ENCODE measurements at places on chromosomes 5 and 9.

- no peak for DNase-seq
These were observed 5.1 kb downstream of the FXN start for GRCh38 chr9:69040646-69041045.

GRCh38 chr9:121399883-121400607, 30.0 kb upstream of the STOM start:
- DNase-seq = no peak

- no peak for DNase-seq
These were observed 34.7 kb upstream of the ADRB2 start for GRCh38 chr5:148791696-148792095.

GRCh38 chr5:15899481-15899880, 280.1 kb downstream of the MARCHF11 start:
- no peak for DNase-seq

DNA sequence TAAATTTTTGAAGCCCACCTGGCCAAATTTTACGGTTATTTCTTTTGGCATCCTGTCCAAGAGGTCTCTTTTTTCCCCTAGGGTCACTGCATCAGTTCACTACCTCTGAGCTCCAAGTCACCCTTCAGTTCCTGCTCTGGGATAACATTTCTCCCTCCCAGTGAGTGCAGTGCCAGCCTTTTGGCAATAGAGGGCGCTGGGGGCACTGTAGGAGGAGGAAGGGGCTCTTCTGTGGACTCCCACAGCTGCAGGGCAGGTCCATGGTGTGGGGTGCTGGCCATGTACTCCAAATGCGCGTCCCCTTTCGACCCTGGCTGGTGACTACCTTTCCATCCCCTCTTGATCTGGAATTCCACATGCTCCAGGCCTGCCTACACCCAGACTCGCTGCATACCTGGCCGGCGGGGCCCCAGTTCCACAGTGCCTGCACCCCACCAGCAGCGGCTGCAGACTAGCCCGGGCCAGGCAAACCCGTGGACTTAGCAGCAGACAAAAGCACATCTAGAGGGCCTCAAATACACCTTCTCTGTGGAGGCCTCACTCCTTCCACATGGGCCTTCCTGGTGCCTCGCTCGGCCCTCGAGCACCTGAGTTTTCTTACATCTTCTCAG, 20.3 kb upstream of the NINJ1 start:
- DNase-seq = no peak

DNA sequence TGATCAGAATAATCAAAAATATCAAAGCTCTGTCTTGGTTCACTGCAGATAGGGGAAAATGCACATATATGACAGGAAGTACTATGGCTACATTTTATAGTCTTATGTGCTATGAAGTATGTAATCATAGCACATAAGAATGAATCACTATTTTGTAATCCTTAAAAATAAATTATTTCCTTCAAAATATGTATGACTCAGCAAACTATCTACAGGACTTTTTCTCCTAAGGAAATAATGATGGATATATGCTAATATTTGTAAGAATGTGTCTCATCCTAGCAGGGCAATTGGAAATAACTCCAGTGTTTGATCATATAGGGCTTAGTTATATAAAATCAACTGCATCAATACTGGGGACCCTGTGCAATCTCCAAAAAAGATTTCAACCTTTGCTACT, 85.1 kb downstream of the SLC24A2 start:
- no peak for DNase-seq

DNA sequence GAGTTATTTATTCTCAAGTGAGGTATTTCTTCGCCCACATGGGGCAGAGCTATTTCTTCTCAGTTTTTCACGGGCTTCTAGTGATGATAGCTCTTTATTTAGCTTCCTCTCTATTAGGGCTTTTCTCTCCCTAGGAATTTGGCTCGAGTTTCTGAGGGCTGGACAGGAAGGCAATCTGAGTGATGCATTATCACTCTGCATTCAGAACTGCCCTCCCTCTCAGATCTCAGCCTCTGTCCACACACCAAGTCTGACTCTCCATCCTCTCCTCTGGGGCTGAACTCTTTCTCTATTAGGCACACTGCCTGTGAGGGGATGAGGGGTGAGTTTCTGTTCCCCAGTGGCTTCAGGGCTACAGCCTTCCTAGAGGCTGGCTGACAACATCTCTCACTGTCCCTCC, 14.9 kb upstream of the SCAMP1 start:
- DNase-seq = no peak

- no peak for DNase-seq
These were observed 121.5 kb downstream of the HMHB1 start for GRCh38 chr5:143933451-143933850.

GRCh38 chr5:37005946-37006540, 129.5 kb downstream of the NIPBL start:
- no peak for DNase-seq

DNA sequence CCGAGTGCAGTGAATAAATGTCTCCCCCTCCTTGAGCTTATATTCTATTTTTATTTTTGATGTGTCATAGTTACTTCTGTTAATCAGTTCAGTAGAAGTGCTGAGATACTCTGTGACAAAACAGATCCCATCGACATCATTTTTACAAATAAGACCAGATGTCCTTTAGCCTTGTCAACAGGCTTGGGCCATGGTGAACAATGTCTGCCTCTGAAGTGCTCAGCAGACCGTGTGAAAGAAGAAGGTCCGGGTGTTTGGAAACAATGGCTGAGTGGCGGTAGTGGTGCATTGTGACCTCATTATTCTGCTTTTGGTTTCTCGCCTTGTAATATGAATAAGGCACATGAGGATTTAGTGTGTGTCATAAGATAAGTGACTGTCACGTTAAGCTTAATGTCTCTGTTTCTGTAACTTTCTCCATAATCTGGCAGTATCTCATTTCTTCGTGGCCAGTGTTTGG, 71.2 kb downstream of the SYK start:
- no peak for DNase-seq

- no peak for DNase-seq
These were observed 165.0 kb upstream of the FBXL17 start for GRCh38 chr5:108546939-108547338.

DNA sequence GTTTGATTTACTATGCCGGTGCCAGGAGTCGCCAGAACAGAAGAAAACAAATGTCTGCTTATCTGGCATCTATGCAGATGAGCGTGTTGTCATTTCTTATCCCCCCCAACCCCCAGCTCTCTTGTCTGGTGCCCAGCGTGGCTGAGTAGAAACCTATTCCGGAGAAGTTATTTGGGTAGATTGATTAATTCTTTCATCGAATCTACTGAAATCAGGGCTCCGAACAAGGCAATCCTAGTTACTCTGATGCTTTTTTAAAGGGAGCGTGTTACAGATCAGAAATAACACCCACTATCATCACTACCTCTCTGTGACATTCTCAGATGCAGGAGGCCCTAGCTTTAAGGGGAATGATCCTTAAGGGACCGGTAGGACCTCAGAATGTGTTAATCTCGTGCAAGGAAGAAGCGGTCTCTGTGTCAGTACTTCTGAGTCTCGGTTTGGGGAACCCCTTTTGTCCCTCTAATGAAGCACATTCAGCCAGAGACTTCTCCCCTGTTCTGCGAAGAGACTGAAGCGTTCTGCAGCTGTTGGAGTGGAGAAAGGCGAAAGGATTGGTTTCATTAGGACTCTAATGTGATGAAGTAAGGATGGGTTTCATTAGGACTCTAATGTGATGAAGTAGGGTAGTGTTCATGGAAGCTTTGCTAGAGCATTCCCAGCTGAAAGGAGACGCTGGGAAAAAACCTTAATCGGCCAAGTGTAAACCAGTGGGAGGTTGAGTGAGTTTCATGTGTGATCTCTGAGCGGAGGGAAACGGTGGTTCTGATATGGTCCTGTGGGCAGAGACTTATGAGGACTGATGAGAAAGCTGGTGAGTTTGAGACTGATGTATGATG, 1.5 kb downstream of the PIP5K1B start:
- no peak for DNase-seq

DNA sequence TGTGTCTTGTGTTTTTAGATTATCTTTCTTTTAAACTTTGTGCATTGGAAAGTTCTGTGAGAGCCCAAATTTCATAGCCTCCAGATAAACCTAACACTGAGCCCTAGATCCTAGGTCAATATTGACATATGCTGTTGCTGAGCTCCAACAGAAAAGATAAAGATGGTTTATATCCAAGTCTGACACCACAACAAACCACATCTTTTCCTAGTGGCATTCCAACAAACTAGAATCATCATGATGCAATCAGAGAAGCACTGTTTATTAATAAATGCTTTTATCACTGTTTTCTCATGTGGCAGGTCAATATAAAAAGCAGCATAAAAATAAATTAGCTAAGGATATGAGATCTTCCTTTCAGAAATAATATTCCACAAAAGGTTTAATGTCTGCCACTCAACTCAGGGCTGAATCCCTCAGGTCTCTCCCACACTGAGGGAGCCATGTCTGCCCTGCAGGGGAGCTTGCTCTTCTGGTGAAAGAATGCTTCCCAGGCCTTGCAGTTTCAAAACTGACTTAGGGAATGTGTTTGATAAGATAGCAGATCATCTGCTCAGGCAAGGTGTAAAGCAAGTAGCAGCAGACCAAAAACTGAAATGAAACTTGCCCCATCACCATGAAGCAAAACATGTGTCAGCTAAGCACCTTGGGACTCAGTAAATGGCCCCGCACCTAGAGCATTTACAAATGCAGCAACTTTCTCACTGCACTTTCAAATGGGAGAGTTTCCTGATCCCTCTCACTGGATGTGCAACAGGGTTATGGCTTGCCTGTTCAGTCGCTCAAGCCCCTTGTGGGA, 493.0 kb downstream of the AGTPBP1 start:
- no peak for DNase-seq

DNA sequence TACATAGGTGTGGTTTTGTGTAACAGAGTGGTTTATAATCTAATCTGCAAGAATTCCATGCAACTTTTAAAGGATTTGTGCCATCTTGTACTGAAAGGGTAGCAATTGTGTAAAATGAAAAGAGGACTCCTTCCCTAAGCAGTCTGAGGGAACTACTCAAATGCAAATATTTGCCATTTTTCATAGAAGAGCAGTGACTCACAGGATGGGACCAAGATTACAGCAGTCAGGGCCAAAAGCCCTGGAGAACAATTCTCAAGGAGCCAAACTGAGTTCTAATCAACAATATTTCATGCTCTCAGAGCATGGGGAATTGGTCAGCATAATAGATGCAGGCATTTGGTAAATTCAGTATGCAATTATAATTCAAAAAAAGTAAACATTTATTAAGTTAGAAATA, 495.8 kb downstream of the CHSY3 start:
- DNase-seq = no peak

GRCh38 chr9:120643061-120643460, 63.1 kb upstream of the CDK5RAP2 start:
- DNase-seq = no peak

GRCh38 chr9:35797311-35798109, 6.1 kb downstream of the NPR2 start:
- no peak for DNase-seq

- no peak for DNase-seq
These were observed 54.9 kb downstream of the RAD23B start for GRCh38 chr9:107337676-107338590.

DNA sequence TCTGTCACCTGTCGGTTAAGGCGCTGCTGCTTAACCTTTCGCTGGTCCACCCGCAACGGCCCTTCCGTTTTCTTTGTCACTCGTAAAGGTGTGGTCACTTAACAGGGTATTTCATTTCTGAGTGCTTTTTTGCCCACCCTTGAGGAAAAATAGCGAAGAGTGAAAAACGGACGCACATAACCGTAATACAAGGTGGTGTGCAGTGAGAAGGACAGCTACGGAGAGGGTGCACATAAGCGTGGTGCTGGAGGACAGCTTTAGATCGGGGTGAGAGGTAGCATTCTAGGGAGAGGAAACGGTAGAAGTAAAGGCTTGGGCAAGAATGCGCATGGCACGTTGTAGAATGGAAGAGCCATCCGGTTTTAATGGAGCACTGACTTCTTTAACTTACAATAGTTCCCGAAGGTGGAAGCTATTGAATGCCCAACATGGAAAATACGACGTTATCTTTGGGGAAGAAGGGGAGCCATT, 761 bp downstream of the CCT5 start:
- DNase-seq = no peak

DNA sequence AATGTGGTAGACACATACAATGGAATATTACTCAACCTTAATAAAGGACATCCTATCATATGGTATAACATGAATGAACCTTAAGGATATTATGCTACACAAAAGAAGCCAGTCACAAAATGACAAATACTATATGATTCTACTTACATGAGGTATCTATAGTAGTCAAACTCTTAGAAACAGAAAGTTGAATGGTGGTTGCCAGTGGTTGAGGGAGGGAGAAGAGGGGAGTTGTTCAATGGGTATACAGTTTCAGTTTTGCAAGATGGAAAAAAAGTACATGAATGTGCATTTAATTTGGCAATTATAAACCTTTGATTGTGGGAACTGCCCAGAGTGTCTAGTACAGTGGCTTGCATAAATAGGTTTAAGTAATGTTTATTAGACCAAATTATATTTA, 473.3 kb upstream of the ZNF608 start:
- no peak for DNase-seq

GRCh38 chr9:129001504-129002325, 26.4 kb downstream of the SH3GLB2 start:
- DNase-seq = no peak

- no peak for DNase-seq
These were observed 34.4 kb upstream of the RANBP6 start for GRCh38 chr9:6049798-6050197.

DNA sequence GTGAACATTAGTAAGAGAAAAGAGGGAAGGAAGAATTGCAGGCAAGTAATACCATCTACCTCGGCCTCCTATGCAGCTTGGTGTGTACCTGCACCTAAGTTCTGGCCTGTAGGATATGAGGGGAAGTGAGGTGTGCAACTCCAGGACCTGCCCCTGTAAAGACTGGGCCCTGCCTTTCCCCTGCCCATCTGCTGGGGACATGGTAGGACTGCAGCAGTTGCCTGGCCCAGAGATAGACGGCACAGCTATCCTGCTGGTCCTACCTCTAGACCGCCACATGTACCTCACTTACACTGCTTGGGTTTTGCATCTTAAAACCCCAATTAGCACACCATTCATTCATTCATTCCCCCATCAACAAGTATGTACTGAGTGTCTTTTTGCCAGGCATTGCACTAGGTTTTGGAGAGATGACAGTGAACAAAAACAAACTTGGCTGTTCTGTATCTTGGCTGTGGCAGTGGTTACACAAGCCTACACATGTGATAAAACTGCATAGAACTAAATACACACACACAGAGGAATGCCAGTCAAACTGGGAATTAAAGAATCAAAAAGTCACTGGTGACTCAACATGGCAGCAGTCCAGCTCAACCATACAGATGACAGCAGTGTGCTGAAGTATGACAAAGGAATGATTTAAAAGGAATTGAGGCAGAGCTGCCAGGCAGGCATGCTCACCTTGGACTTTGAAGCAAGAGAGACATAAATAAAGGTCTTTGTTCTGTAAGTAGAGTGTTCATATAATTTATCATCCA, 23.3 kb upstream of the MGAT1 start:
- DNase-seq = no peak

DNA sequence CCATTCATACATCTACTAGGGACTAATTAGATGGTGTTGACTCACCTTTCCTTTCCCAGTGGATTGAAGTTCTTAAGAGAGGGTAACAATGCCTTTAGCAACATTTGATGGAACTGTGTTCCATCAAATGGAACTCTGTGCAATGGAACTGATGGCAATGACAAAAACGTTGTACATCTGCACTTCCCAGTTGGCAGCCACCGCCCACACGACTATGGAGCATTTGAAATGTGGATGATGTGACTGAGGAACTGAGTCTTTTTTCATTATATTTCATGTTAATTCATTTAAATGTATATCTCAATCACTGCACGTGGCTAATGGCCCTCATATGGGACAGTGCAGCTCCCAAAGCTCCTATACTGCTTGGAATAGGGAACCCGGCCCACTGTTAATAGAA, 39.0 kb upstream of the ICE1 start:
- DNase-seq = no peak

All from stimulated activated CD8-positive, alpha-beta memory T cell treated with anti-CD3 and anti-CD28 coated beads, Interleukin-4, amount 100 ng/mL, for 1 hour (primary cell).